ENCODE measurements at places on chromosomes 2 and 18.

GRCh38 chr2:102657770-102658169 is 38.4 kb downstream of the SLC9A2 start:
- no peak for DNase-seq

- peak; percentile 27 for DNase-seq
These were observed 45.5 kb downstream of the RAB12 start for GRCh38 chr18:8654503-8655451.

GRCh38 chr2:141497272-141497671 is 633.5 kb downstream of the LRP1B start:
- no peak for DNase-seq

GRCh38 chr2:199490049-199490448 is 32.3 kb upstream of the SATB2 start:
- no peak for DNase-seq

DNA sequence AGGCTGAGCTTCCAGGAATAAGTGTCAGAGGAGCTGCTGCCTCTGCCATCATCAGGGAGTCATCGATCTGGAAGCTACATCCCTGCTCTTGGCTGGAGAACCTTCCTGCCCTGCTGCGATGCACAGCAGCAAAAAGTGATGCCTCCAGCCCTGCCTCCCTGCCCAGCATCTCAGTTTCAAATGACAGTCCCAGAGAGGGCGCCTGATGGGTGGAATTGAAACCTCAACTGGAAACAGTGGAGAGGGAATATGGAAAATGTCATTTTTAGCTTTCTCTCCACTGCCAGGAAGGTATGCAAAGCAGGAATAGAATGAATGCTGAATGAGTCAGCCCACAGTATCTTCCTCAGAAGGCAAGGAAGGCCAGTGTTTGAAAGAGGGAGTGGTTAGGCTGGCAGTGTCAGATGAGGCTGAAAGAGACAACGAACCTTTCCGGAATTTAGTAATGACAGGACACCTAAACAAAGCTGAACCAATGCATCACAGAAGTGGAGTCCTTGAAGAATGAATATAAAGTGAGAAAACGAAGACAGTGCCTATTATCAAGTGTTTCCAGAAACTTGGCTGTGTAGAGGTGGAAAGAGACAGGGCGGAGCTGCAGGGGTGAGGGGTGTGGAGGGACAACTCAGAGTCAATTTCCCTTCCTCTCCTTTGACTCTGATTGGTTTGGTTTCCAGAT is 153.9 kb upstream of the NDUFV2 start:
- DNase-seq = no peak

Data from CD4-positive, alpha-beta T cell treated with Interleukin-10 for 1 hour (primary cell).